Gastroesophageal sphincter (tissue), 4 donors: ENCODE measurements at places on chromosomes 1 and 21.

DNA sequence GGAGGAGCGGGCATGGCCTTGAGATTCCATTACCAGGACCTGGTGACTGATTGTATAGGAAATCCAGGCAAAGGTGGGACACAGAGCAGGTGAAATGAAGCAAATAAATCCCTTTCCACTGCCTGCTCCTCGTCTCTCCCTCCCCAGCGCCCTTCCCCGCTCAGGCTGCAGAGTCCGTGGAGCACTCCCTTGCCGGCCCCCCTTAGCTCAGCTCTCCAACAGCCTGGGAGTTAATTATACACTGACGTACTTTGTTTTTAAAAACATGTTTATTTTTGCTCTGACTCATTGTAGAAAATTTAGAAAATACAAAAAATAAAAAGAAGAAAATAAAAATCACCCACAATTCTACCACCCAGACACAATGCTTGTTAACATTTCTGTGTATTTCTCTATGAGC is 61.7 kb downstream of the LGR6 start:
- ATAC-seq, result no peak

GRCh38 chr1:74969566-74970135 is 164.5 kb upstream of the LHX8 start:
- ATAC-seq, result no peak

DNA sequence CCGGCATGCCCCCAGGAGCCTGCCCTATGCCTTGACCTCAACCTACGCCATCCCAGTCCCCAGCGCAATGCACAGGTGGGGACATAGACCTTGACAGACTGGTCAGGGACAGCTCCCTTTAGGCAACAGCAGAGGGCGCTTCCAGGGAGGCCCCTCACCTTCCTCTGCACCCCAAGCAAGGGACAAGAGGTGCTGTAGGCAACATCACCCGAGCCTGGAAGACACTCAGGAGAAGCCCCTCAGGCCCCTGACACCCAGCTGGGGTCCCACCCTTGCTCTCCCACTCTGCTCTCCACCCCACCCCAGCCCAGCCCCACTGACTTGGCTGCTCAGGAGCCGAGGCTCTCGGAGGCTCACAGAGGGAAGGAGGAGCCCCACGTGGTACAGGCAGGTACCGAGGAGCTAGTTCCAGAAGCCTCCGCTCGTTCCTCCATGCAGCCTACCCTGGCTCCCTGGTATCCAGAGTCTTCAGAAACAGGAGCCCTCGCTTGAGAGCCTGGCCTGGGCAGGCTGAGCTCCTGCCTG is 2.4 kb upstream of the WNT3A start:
- no peak for ATAC-seq

- peak; percentile 84 for ATAC-seq
Observed at GRCh38 chr1:168709405-168710363, 19.3 kb downstream of the DPT start.

DNA sequence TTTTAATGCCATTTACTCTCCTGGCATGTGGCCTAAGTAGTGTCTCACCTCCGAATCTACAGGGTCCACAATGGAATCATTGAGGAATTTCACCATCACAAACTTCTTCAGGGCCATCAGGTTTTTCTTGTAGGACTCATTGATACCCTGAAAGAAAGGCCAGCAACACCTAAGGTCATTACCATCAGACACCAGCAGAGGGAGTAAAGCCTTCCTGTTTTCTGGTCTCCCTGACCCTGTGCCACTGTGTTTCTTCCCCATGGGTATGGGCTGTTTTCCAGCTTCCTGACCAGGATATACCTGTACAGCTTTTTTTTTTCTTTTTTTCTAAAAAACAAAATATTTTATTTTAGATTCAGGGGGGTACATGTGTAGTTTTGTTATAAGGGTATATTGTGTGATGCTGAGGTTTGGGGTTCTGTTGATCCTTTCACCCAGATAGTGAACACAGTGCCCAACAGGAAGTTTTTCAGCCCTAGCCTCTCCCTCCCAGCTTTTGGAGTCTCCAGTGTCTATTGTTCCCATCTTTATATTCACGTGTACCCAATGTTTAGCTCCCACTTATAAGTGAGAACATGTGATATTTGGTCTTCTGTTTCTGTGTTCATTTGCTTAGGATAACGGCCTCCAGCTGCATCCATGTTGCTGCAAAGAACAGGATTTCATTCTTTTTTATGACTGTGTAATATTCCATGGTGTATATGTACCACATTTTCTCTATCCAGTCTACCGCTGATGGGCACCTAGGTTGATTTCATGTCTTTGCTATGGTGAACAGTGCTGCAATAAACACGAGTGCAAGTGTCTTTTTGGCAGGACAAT is 18.3 kb downstream of the PPT1 start:
- ATAC-seq, result no peak

- no peak for ATAC-seq
Observed at GRCh38 chr1:5954964-5955363, 37.3 kb downstream of the NPHP4 start.

GRCh38 chr1:151060657-151061421 is 642 bp downstream of the MLLT11 start:
- ATAC-seq, result no peak

DNA sequence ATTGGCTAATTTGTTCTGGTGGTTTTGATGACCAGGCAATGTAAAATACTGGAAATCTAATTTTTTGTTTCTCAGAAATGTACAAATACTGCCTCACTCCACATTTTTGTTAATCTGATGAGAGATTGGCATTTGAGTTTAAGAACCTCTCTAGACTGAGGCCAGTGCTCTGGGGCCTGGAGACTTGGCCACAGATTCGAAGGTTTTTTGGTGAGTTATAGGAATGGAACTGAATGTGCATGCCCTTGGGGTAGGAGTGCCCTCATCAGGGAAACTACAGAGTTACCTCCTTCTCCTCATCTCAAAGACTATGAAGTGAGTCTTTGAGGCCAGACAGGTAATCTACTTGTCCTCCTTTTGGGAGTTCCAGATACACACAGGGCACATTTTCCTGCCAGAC is 347.9 kb downstream of the LTN1 start:
- ATAC-seq, result no peak

- no peak for ATAC-seq
Observed at GRCh38 chr1:238677567-238677966, 708.8 kb upstream of the CHRM3 start.

- ATAC-seq, result no peak
Observed at GRCh38 chr1:161787355-161787754, 21.2 kb downstream of the ATF6 start.

DNA sequence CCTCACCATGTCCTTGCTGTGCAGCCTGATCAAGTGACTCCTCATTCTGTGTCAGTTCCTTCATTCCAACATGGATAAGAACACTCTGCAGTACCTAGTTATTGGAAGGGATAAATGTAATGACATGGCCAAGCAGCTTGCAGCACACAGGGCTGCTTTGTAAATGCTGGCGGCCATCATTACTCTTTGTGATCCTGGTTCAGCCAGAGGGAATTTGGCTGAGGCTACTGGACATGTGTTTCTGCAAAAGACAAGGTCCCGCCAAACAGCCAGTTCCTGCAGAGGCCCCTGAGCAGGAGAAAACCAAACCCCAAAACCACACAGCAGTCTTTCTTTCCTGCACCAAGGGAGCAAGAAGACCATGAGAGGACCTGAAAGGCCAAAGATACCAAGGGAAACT is 495.8 kb downstream of the AJAP1 start:
- ATAC-seq, result no peak

DNA sequence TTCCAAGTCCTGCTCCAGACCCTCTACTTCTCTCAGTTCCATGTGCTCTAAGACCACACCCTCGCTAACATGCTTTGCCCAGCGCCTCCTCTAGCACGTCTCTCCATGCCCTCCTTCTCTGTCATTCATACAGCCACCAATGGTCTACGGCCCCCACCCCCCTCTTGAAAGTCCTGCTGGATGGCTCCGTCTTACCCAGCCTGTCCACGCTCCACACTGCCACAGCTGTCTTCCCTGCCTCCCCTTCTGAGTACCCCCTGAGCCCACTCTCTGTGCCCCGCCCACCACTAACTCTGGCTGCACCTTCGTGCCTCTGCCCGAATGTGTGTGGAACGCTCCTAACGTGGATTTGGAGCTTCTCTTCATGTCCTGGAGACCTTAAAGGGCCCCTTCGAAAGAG is 244.6 kb downstream of the TRABD2B start:
- no peak for ATAC-seq

GRCh38 chr1:44557778-44558177 is 116.5 kb downstream of the TMEM53 start:
- ATAC-seq, result no peak

- peak; percentile 25 for ATAC-seq
Observed at GRCh38 chr21:27776925-27777553, 810.2 kb upstream of the ADAMTS5 start.

DNA sequence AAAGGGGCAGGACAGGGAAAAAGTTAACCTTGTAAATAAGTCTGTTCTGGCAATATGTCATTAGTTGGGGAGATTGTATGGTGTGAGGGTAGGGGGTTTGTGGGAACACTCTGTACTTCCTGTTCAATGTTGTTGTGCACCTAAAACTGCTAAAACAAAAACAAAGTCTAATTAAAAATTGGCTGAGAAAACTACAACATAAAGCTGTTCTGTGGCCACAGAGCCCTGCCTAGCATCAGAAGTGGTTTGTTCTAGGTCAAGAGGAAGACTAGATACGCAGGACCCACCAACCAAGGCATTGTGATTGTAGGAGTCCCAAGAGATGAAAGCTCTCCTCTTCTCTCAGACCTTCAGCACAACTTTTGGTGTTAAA is 81.0 kb upstream of the LRRC8D start:
- no peak for ATAC-seq

DNA sequence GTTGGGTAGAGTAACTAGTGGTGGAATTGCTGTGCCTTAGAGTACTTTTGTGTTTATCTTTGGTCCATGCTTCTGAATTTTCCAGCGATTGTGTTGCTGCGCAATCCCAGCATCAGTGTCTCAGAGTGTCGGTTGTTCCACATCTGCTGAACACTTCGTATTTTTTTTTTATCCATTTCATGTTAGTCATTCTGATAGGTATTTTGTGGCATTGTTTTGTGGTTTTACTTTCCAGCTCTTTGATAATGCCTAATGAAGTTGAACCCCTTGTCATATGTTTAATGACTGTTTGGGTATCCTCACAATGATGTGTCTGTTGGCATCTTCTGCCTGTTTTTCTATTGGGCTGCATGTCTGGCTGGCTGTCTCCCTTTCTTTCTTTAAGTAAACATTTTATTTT is 13.6 kb downstream of the TUFT1 start:
- no peak for ATAC-seq

DNA sequence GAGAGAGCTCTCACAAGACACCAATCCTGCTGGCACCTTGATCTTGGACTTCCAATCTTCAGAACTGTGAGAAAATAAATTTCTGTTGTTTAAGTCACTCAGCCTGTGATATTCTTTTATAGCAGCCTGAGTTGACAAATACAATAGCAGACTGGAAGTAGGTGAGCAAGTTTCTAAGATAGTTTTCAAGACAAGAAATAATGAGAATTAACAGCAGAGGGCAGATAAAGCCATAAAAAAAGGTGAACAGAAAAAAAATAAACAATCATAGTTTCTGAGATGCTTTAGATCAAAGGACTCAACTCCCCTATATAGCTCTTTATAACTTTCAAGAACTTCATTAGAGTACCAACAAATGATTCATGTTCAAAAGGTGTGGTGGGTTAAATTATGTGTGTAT is 119.8 kb downstream of the PLPPR5 start:
- no peak for ATAC-seq

DNA sequence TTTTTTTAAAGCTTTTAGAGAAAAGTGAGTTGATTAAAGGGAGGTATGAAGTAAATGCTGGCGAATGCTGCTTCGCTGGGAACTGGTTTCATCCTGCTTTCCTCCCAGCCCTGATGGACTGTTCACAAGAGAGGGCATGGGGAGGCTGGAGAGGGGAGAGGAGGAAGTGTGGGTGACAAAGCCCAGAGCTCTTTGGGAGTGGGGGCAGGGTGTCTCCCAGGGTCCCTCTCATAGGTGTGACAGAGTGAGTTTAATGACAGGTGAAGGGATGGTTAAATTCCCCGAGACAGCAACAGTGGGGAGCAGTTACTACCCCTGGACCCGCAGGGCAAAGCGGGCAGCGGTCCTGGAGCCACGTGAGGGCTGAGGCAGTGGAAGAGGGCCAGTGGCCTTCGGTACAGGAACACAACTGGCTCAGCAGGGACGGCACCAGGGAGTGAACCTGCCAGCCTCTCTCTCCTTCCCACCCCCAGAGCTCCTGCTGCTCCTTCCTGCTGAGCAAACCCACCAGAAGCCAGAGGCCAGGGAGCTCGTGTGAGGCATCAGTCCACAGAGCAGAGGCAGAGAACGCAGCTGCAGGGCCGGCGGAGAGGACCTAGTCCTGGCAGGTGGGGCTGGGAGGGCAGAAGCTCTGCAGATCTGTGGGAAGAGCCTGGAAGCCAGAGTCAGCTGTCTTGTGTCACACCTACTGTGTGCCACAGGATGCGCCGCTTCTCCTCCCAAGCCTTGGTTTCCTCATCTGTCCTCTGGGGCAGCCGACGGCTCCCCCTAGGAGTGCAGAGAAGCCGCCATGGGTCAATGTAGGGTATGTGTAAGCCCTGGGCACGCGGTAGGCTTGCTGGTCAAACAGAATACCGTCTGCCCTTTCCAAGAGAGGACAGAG is 20.9 kb upstream of the LRP8 start:
- ATAC-seq, result no peak

- ATAC-seq, result no peak
Observed at GRCh38 chr1:156691191-156691590, 14.0 kb upstream of the NES start.

- no peak for ATAC-seq
Observed at GRCh38 chr1:15756143-15757015, 2.2 kb upstream of the FBLIM1 start.

GRCh38 chr1:18341291-18342069 is 139.2 kb upstream of the KLHDC7A start:
- no peak for ATAC-seq

- ATAC-seq, result no peak
Observed at GRCh38 chr1:237763137-237763536, 127.6 kb downstream of the ZP4 start.

- peak; percentile 84 for ATAC-seq
Observed at GRCh38 chr1:209207701-209208286, 375.7 kb upstream of the CAMK1G start.

DNA sequence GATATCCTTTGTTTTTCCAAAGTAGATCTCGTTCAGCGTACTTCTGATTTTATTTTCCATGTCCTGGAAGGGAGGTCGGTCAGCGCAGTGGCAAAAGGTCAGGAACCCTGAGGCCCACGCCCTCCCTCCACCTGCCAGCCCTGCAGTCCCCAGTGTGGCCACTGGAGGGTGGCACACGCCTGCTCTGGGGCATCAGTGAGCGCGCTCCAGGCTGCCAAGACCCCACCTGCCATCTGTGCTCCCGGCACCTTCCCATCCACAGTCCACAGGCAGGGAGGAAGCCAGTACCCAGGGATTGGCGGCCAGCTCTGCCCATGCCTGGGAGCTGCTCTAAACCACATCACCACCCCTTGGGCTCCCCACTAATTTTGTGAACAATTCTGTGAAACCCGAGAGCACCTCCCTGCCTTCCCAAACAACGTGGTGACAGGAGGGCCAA is 32.3 kb downstream of the SLC66A1 start:
- ATAC-seq, result peak; percentile 58
